T-cell (primary cell): ENCODE measurements at places on chromosomes 3 and 15.

GRCh38 chr3:43692085-43692855 is 1.5 kb downstream of the ABHD5 start:
- no peak for DNase-seq

- no peak for DNase-seq
Observed at GRCh38 chr3:139416275-139416674, 26.8 kb upstream of the COPB2 start.

GRCh38 chr3:149180057-149180573 is 41.5 kb downstream of the CP start:
- DNase-seq: no peak

GRCh38 chr15:50791486-50791885 is 26.0 kb upstream of the SPPL2A start:
- DNase-seq: no peak
